ENCODE measurements at places on chromosomes 11 and 22.

DNA sequence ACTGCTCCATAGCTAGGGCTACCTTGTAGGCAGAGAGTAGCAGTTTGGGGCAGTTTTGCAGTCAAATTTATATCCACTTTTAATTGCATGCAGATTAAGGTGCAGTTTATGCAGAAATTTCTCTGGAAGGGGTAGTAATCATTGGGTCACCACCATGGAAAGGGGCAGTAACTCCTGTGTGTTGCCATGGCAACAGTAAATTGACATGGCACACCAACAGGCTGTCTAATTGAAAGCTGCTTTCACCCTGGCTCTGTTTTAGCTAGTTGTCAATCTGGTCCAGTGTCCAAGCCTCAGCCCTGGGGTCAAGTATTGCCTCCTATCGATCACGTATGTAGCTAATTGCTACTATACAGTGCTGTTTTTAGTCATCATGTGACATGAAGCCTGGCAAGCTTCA is 786.1 kb upstream of the CNTN5 start:
- DNase-seq: no peak

DNA sequence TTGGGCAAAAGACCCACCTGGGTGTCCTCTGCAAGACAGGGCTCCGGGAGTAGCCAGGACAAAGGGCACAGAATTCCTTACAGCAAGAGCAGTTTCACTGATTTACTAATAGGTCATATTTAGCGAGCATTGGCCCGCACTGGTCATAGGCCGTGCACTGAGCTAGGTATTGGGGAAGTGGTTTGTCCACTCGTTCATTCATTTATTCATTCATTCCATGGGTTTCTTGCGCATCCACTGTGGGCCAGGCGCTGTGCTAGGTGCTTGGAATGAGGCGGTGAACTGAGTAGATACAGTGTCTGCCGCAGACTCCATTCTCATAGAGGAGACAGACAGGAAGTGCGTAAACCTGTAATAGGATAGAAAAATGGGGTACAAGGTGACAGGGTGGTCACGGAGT is 13.2 kb upstream of the LINC01488 start:
- no peak for DNase-seq

DNA sequence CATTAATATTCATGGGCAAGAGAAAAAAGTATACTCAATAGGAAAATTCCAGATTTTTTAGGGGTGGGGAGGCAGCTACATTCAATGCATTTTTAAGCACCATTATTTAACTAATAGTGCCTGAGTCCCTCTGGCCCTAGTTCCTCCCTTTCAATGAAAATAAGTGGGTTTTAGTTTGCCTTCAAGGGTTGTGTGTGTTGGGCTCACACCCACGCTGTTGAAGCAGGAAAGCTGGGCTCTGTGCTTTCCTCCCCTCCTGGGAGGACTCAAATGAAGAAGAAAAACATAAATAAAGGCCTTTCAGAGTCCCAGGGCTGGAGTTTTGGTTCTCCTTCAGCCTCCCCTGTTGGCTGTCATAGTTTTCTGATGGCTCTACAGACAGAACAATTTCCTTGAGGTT is 366.2 kb downstream of the MIAT start:
- no peak for DNase-seq

GRCh38 chr11:134409552-134410429 is 2.3 kb downstream of the B3GAT1 start:
- DNase-seq: no peak
